ENCODE measurements at places on chromosomes 5 and 9.

GRCh38 chr9:78189001-78189400 is 46.9 kb upstream of the CEP78 start:
- DNase-seq: no peak

DNA sequence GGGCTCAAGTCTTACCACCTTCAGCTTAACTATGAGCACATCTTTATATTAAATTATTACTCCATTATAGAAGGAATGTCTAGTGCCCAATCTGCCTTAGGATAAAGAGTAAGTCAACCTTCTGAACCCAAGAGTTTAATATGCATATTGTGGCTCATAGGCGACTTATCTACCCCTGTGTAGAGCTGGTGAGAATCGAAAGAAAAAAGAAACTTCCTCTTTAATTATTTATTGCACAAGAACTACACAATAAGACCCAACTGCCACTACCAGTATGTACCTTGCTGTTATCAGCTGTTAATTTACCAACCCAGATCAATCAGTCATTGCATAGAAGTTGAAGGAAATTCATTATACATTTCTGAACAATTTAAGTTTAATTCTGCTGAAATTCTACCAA is 329.1 kb upstream of the SLC24A2 start:
- no peak for DNase-seq

GRCh38 chr5:157651623-157652376 is 438 bp downstream of the SOX30 start:
- DNase-seq: no peak

DNA sequence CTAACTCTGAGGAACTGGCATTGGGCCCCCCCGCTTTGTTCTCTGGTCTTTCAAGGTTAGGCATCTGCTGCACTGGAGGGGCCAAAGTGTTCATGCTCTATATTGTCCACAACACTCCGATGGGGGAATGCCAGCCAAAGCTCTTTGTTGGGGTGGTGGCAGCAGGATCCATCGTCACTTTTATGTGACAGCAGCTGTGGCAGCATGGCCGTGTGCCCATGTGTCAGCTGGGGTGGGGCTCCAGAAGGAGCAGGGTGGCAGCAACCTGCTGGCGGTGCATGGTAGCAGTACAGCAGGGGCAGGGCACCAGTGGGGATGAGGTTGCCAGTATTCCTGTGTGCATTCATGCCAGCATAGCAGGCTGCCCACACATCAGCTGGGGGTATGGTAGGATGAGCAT is 28.2 kb downstream of the ITGA2 start:
- DNase-seq: no peak

GRCh38 chr5:116084287-116084691 is 536 bp upstream of the COMMD10 start:
- DNase-seq: no peak

GRCh38 chr9:33202552-33203201 is 35.5 kb upstream of the B4GALT1 start:
- DNase-seq: no peak

DNA sequence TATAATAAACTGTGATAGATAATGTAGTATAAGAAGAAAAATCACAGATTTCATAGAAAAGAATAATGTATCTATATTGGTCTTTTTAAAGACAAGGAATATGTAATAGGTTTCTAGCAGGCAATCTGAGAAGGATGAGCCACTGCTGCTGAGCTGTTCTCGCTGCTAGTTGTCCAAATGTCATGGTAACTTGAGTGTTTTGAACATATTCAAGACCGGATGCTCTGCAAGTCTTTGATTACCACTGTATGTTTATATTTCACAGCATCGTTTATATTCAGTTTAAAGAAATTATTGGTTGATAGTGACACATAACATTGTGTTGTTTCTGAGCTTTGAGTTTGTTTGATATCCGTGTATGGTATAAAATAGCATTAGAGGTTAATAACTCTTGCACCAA is 9.6 kb downstream of the C5orf47 start:
- no peak for DNase-seq

DNA sequence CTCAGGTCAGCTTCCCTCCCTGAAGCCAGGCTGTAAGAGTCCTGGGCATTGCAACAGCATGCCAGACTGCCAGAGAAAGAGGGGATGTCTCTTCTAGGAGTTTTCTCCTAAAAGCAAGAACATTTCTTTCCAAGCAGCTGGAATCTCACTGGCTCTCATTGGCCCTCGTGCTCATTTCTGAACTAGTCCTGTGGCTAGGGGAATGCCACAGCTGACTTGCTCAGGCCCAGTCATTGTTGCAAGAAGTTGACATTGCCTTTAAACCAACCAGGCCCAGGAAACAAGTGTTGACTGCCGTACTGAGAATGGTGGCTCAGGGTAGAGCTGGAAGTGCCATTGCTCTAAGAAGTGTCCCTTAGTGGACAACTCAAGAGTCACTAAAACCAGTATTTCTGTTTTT is 15.0 kb upstream of the CEP120 start:
- DNase-seq: no peak

DNA sequence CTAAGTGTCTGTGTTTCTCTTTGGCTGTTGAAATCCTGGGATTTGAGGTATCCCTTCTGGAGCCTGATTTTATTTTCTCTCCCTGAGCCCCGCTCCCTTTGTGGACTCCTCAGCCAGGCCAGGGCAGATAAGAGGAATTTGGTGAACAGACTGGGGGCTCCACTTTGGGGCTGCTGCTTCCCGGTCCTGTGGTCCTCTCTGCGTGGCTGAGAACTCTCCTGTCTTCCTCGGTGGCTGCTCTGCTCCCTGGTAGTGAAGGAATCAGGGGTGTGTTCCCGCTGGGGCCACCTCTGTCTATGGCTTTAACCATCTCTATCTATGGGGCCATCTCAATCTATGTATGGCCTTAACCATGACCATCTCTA is 71.7 kb upstream of the SH3PXD2B start:
- no peak for DNase-seq

GRCh38 chr9:125987420-125987819 is 240.2 kb downstream of the PBX3 start:
- no peak for DNase-seq

Measured in AG04450 (cell line).